ENCODE measurements at places on chromosomes 11 and 22.

- no peak for DNase-seq
Measured at GRCh38 chr11:118921929-118922744, 3.6 kb downstream of the BCL9L start.

GRCh38 chr11:114262681-114263512 lies 33.3 kb upstream of the NNMT start:
- no peak for DNase-seq

GRCh38 chr11:67820081-67820480 lies 145.7 kb upstream of the ALDH3B2 start:
- DNase-seq, result no peak

GRCh38 chr11:5369789-5370188 lies 13.8 kb upstream of the OR51M1 start:
- DNase-seq, result peak; percentile 29

- no peak for DNase-seq
Measured at GRCh38 chr22:36833073-36833472, 16.2 kb upstream of the PVALB start.

DNA sequence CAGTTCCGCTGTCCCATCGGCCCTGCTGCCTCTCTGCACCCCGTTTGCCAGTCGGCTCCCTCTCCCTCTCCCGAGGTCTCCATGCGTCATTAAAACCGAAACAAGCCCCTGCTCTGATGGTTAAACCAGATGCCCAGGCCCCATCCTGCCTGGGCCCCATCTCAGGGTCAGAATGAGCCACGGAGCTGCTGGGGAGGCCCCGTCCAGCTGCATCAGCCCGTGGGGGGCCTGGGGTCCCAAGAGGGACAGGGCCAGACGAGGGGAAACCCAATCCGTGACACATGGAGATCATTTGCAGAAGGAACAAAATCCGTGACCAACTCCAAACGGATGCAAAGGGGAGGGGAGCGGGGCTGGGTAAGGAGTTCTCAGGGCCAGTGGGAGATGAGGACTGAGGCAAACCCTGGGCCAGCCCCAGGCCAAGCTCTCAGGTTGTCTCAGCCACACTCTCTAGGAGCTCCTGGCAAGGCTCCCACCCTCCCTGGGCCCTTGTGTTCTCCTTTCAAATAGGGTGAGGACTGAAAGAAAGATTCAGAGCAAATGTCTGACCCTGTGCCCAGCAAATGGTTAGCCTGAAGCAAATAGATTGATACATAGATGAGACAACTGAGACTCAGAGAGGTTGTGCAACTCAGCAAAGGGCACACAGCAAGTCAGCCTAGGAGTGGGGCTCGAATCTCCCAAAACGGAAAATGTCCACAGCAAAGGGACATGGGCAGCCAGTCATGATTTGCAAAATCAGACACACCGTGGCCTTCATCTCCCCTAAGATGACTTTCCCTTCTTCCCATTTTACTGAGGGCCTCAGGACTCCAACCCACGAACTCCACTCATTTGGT lies 162.1 kb downstream of the MN1 start:
- no peak for DNase-seq

- DNase-seq, result no peak
Measured at GRCh38 chr11:106503901-106504300, 426.4 kb downstream of the AASDHPPT start.

DNA sequence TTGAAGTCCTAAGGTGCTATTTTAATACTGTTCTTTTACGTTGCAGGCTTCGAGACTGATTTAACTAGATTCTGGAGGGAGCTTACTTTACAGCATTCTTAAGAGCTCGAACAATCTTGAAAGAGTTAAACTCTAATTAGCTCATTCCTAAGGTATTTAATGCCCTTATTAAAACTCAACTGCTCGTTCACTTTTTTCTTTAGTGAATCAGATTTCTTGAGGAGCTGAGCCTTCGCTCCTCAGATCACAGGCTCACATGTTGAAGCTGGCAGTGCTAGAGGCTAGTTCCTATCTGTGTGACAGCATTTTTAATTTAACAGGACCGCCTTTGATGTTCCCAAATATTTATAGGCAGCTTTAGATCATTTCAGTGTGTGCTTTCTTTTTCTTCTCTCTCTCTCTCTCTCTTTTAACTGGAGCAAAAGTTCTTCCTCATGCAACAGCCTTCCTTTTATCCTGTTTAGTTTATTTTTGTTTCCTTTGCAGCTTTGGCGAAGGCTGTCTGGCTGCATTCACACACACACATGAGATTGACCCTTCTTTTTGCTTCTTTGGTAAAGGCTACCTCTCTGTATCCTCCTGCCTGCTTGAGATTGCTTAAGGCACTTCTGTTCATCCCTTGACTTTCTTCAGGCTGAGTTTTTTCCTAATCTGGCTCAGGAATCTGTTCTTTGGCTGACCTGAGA lies 21.0 kb downstream of the ZNRF3 start:
- no peak for DNase-seq

GRCh38 chr11:63906585-63906984 lies 10.4 kb downstream of the RCOR2 start:
- no peak for DNase-seq

DNA sequence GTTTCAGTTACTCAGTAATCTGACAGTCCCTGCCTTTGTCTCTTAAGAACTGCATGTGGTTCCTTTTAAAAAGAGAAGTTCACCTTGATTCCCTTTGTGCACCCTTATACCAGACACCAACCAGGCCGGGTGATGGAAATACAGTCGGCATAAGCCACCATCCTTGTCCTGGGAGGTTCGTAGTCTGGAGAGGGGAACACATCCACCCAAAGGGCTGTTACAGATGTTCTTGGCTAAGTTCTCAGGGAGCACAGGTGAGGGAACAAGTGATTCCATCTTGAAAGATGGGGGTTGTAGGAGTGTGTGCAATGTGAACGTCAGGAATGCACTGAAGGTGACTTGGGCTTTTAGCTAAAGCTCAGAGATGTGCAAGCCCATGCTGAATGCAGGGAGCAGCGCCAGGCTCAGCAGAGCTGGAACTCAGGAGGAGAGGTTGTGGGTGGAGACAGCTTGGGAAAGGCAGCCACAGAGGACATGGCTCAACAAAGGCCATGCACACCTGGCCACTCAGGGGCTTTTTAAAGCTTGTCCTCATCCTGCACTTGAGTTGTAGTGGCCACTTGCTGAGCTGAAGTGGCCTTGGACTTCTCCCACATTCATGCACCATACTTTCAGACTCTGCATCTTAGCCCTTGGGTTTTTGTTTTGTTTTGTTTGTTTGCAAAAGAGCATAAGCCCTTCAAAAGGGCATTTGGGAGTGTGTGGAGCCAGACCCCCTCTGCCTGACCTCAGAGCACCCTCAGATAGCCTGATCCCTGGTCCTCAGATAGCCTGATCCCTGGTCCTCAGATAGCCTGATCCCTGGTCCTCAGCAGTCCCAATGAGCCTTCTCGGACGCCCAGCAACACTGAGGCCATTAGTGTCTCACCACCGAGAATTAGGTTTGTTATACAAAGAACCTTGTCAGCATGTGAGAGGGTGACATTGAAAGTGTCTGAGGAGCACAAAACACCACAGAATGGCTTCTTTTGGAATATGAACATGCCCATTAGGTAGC lies 12.7 kb upstream of the TMA7B start:
- DNase-seq, result no peak

GRCh38 chr11:68039526-68040086 lies 781 bp downstream of the TCIRG1 start:
- no peak for DNase-seq

- DNase-seq, result no peak
Measured at GRCh38 chr11:86066657-86067008, 2.3 kb downstream of the PICALM start.

DNA sequence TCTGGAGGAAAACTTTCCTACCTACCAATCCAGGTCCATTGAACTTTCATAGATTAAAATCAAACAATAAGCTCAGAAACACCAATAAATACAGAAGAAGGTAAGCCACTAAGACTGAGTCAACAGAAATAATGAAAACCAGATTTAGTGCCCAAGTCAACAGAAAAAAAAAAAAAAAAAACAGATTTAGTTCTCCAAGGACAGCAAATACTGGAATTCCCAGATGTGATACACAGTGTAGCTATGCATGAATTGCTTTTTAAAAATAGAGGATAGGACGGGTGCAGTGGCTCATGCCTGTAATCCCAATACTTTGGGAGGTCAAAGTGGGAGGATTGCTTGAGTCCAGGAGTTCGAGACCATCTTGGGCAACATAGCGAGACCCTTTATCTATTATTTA lies 15.7 kb downstream of the DMC1 start:
- DNase-seq, result peak; percentile 56

- DNase-seq, result no peak
Measured at GRCh38 chr11:70289582-70289981, 19.1 kb downstream of the PPFIA1 start.

DNA sequence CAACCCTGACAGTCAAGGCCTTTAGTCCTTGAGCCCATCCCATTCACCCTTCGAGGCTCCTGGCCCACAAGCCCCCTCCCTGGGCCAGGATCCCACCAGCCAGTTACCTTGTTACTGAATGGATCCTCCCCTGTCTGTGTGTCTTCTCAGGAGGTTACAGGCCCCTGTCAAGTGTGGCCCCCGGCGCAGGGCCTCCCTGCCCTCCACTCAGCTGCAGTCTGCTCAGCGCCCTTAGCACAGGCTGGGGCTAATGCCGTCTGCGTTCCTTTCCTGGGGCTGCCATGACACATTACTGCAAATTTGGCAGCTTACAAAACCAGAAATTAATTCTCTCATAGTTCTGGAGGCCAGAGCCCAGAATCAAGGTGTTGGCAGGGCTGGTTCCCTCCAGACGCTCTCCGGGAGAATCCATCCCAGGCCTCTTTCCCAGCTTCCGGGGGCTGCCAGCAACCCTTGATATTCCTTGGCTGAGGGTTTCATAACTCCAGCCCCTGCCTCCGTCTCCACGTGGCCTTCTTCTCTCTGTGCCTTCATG lies 9.4 kb upstream of the SYT12 start:
- DNase-seq, result no peak

DNA sequence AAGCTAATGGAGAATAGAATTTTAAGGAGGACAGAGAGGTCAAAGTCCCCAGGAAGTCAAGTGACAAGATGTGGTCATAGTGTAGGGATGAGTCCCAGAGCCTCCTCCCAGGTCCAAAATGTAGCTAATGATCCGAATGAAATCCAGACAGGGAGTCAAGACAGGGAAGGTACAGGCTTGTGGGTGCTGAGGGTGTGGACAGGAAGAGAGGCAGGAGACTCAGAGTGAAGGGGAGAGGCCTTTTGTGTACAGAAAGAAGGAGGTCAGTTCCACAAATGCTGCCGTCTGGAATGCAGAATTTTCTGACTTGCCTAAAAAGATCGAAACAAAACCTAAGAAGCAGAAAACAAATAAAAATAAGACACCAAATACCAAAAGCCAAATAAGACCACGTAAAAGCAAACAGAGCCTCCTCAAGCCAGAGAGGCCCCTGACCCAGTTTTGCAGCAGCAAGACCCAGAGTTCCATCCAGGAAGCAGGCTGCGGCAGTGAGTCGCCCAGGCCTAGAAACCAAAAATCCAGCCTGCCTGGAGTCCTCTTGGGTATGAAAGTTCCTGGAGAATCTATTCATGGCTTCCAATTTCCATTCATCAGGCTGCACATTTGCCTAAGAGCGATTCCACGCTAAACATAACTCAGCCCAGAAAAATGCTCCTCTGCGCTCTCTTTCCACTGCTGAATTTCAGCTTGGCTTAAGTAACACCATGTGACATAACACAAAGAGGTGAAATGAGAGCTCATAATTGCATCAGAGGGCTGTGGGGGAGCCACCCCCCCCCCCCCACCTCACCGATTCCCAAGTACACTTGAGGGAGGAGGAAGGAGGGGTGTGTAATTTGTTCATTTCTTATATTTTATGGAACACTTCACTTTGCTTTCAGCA lies 71.2 kb downstream of the KIRREL3 start:
- DNase-seq, result peak; percentile 86

- no peak for DNase-seq
Measured at GRCh38 chr22:35394011-35394312, 6.0 kb upstream of the MCM5 start.

DNA sequence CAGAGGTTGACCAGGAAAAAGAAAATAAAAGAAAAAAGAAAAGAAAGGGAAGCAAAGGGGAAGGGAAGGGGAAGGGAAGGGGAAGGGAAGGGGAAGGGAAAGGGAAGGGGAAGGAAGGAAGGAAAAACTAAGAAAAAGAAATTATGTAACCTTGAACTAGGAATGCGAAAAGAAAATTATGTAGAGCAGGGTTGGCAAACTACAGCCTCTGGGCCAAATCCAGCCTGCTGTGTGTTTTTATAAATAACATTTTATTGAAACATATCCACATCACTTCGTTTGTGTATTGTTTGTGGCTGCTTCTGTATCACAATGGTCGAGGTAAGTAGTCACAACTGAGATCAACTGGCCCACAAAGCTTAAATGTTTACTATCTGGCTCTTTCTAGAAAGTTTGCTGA lies 56.7 kb downstream of the CLPB start:
- DNase-seq, result no peak

DNA sequence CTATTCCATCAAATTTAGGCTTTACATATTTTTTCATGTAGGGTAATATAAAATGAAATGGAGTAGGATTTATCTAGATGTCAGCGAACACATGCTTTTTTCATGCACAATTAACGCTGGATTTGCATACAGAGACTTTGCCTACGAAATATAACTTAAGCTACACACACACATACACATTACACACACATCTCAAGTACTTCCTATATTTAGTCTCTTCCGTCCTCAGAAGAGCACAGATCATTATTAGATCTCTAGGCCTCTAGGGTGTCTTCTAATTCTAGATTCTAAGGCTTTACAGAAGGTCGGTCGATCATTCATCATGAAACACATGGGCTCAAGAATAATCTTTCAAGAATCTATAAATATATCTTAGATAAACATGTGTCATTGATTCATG lies 3.8 kb upstream of the MS4A13 start:
- no peak for DNase-seq

DNA sequence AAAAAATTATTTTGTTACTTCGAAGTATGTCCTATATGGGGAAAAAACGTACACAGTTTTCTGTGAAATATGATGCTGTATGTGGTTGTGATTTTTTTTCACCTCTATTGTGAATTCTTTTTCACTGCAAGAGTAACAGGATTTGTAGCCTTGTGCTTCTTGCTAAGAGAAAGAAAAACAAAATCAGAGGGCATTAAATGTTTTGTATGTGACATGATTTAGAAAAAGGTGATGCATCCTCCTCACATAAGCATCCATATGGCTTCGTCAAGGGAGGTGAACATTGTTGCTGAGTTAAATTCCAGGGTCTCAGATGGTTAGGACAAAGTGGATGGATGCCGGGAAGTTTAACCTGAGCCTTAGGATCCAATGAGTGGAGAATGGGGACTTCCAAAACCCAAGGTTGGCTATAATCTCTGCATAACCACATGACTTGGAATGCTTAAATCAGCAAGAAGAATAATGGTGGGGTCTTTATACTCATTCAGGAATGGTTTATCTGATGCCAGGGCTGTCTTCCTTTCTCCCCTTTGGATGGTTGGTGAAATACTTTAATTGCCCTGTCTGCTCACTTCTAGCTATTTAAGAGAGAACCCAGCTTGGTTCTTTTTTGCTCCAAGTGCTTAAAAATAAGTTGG lies 38.3 kb downstream of the EHF start:
- DNase-seq, result no peak

All from fibroblast of skin of left biceps (primary cell).